Activated CD8-positive, alpha-beta memory T cell treated with anti-CD3 and anti-CD28 coated beads, Interleukin-2, amount 10 ng/mL, durations not matched to agents 7 days and 5 days (primary cell): ENCODE measurements at places on chromosomes 12 and 14.

GRCh38 chr14:105664691-105665090, 138.3 kb downstream of the TMEM121 start:
- no peak overlapping the region for H3K27ac ChIP-seq
- H3K27me3 ChIP-seq: no peaks in the 10 kb centered on the region

GRCh38 chr12:128707488-128707887, 116.3 kb downstream of the SLC15A4 start:
- no peaks in the 10 kb centered on the region for H3K36me3 ChIP-seq
- H3K4me3 ChIP-seq: no peak overlapping the region
- no peaks in the 10 kb centered on the region for H3K27me3 ChIP-seq
- no peak overlapping the region for H3K27ac ChIP-seq
- no peak for DNase-seq
- no peaks in the 10 kb centered on the region for H3K4me1 ChIP-seq

DNA sequence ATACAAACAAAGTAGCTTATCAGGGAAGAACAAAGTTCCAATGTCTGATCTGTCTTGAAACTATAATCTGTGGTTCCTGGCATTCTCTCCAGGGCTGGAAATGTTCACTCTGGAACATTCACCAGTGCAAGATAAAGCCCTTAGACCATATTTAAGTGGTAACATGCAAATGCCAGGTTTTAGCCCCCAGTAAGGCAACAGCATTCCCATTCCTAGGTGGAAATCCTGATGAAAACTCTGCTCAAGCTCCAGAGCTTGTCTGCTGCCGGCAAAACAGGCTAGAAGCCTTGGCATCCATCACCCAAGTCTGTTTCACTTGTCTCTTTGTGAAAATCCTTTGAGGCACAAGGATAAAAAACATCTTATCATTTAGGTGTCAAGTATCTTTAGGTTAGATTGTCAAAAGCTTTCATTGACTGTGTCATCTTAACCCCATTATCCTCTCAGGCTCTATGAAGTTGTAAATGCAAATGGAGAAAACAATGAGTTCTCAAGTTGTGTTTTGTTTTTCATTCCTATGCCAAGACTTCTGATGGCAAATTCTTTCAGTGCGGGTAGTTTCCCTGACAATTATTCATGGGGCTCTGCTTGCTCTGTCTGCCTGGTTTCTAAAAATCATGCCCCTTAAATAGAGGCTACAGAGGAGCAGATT, 344.7 kb downstream of the NELL2 start:
- no peak for DNase-seq
- no peak overlapping the region for H3K27ac ChIP-seq
- H3K27me3 ChIP-seq: no peaks in the 10 kb centered on the region
- H3K4me3 ChIP-seq: no peak overlapping the region

GRCh38 chr12:55996201-55996714, 818 bp upstream of the SUOX start:
- H3K27ac ChIP-seq: peak overlapping the region; percentile 48
- no peaks in the 10 kb centered on the region for H3K27me3 ChIP-seq
- H3K4me1 ChIP-seq: peaks cover 37% of the 10 kb centered on the region
- peaks cover 14% of the 10 kb centered on the region for H3K36me3 ChIP-seq

DNA sequence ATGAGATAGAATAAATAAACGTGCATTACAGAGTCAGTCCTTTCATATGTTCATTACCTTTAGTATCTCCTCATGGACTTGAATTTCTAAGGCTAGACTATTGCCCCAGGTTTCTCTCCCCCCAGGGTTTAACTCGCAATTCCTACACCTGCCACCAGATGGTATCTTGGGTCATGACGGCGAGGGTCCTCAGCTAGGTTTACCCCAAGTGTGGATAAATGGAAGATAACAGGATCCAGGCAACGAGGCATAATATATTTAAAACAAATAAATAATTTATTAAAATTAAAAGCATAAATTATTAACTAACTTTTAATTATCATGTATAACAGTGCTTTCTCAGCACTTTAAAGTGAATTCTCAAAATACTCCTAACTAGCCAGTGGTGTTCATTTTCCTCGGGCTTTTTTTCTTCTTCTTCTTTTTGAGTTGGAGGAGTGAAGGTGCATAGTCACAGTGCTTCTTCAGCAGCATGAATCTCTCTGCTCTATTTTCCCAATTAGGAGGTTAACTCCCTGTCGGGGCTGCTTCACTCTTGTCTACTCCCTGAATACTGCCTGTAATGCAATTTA, 243.5 kb upstream of the CAND1 start:
- no peaks in the 10 kb centered on the region for H3K36me3 ChIP-seq
- H3K27ac ChIP-seq: no peak overlapping the region
- H3K4me3 ChIP-seq: no peak overlapping the region
- no peak for DNase-seq
- H3K4me1 ChIP-seq: no peaks in the 10 kb centered on the region

- H3K27ac ChIP-seq: no peak overlapping the region
- no peak overlapping the region for H3K4me3 ChIP-seq
- peaks cover 7% of the 10 kb centered on the region for H3K36me3 ChIP-seq
- no peak for DNase-seq
- H3K4me1 ChIP-seq: peaks cover 2% of the 10 kb centered on the region
- H3K27me3 ChIP-seq: no peaks in the 10 kb centered on the region
These were observed 155.8 kb downstream of the NELL2 start for GRCh38 chr12:44720265-44720664.

GRCh38 chr12:131378176-131378842, 332.6 kb upstream of the SFSWAP start:
- no peak overlapping the region for H3K27ac ChIP-seq
- H3K4me3 ChIP-seq: no peak overlapping the region
- H3K36me3 ChIP-seq: no peaks in the 10 kb centered on the region
- H3K27me3 ChIP-seq: no peaks in the 10 kb centered on the region

- peaks cover 14% of the 10 kb centered on the region for H3K4me1 ChIP-seq
- peaks cover 2% of the 10 kb centered on the region for H3K36me3 ChIP-seq
- H3K27ac ChIP-seq: no peak overlapping the region
- no peaks in the 10 kb centered on the region for H3K27me3 ChIP-seq
These were observed 19.4 kb downstream of the RALGAPA1 start for GRCh38 chr14:35789651-35790050.

GRCh38 chr14:49206828-49207227, 379.4 kb downstream of the RPS29 start:
- no peaks in the 10 kb centered on the region for H3K4me1 ChIP-seq
- no peak overlapping the region for H3K4me3 ChIP-seq
- no peaks in the 10 kb centered on the region for H3K27me3 ChIP-seq
- no peaks in the 10 kb centered on the region for H3K36me3 ChIP-seq
- H3K27ac ChIP-seq: no peak overlapping the region
- no peak for DNase-seq

DNA sequence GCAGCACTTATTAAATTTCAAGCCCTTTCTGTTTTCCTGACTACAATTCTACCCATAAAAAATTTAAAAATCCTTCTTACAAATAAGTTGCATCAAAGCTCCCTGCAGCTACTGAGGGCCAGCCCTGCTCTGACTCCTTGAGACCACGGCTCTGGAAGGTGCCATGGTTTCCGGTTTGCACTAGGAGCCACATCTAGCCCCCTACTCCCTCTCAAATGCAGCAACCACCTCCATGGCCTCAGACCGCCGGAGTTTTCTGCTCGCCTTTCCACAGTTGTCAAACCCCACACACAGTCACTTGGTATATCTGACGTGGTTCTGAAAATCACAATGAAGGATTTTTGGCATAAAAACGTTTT, 30.1 kb downstream of the P2RX4 start:
- H3K36me3 ChIP-seq: peaks cover 23% of the 10 kb centered on the region
- H3K27me3 ChIP-seq: no peaks in the 10 kb centered on the region
- H3K4me1 ChIP-seq: peaks cover 40% of the 10 kb centered on the region
- peak overlapping the region; percentile 61 for H3K4me3 ChIP-seq

GRCh38 chr12:618605-619004, 44.6 kb downstream of the NINJ2 start:
- peaks cover 49% of the 10 kb centered on the region for H3K4me1 ChIP-seq
- H3K4me3 ChIP-seq: no peak overlapping the region
- H3K27me3 ChIP-seq: no peaks in the 10 kb centered on the region
- no peaks in the 10 kb centered on the region for H3K36me3 ChIP-seq
- peak overlapping the region; percentile 68 for H3K27ac ChIP-seq

DNA sequence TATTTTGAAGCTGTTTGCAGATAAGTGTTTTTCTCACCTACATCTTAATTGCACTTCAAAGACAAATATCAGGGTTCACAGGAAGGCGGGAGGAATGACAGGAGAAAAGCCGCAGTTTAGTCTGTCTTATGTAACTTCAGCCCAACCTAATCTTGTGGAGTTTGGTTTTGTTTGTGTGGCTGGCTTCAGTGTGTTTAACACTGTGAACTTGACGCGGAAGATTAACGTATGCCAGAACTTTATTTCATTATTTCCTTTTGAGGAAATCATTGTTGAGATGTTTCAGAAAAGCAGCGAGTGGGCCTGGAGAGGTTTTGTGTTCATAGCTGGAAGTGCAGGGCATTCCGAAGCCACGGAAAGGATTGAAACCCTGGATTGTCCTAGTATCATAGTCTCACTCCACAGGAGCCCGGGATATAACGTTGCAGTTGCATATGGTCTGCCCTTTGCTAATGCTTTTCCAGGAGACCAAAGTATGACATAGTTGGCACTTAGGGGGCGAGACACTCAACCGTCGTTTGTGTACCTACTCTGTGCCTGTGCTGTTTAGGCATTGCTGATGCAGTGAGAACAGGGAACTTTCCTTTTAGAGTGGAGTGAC, 2.0 kb downstream of the PELI2 start:
- peaks cover 26% of the 10 kb centered on the region for H3K4me1 ChIP-seq
- H3K36me3 ChIP-seq: peaks cover 1% of the 10 kb centered on the region
- H3K27me3 ChIP-seq: peaks cover 53% of the 10 kb centered on the region
- DNase-seq: no peak
- no peak overlapping the region for H3K27ac ChIP-seq

DNA sequence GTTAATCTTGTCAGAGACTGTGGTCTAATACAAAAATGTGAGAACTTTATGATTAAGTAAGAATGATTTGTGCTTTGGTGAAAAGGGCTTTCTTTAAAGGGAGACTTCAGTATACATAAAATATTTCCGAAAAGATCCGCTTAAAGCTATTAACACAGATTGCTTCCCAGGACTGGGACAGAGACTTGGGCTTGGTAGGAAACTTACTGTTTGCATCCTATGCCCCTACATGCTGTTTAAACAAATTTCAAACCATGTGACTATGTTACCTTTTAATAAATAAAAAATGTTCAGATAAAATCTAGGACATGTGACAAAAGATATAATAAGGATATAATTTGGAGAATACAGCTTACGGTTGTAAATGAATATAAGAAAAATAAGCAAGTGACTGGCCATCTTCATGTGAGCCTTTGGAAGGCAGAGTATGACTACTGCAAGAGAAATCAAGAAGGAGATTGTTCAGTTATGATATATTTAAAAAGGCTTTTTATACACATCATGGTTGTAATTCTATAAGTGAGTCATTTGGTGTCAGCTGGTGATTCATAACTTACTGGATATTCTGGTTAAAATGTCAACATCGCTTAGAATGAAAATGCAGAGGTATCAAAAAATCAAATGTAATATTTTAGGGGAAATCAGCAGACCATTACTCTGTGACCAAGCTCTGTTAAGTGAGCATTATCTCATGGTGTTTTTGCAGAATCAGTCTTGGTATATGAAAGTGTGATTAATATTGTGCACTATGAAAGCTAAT, 234.7 kb upstream of the E2F7 start:
- H3K4me3 ChIP-seq: no peak overlapping the region
- no peaks in the 10 kb centered on the region for H3K4me1 ChIP-seq
- H3K27ac ChIP-seq: no peak overlapping the region
- H3K36me3 ChIP-seq: no peaks in the 10 kb centered on the region
- no peaks in the 10 kb centered on the region for H3K27me3 ChIP-seq
- no peak for DNase-seq

DNA sequence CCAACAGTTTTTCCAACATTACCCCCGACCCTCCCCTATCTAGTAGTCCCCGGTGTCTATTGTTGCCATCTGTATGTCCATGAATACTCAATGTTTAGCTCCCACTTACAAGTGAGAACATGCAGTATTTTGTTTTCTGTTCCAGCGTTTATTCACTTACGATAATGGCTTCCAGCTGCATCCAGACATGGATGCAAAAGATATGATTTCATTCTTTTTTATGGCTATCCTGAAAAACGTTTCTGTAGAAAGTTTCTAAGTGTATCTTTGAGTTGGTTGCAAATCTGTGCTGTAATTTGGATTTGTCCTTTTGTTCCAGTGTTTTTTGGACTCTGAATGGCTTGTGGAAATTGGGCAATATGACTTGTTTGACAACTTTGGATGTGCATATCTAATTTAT, 11.7 kb downstream of the SP1 start:
- no peak for DNase-seq
- no peaks in the 10 kb centered on the region for H3K27me3 ChIP-seq

GRCh38 chr12:56628671-56629458, 1.3 kb downstream of the BAZ2A start:
- peaks cover 73% of the 10 kb centered on the region for H3K4me1 ChIP-seq
- H3K36me3 ChIP-seq: peaks cover 28% of the 10 kb centered on the region
- H3K27me3 ChIP-seq: no peaks in the 10 kb centered on the region
- DNase-seq: peak; percentile 86

DNA sequence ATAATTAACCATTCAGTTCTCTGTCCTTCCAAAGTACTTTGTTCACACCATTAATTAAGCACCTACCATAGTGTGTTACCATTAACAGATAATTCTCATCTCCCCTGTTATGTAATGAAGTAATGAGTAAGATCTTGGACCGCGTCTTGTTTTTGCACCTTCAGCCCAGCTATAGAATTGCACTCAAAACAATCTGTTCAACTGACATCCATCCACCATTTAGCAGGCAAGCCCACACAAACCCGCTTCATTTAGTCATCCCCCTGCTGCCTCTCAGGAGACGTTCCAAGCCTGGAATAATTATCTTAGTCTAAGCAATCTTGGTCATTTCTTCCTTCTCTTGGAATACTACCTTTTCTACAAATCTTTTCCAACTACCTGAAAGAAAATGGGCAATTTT, 74.4 kb downstream of the DUSP16 start:
- DNase-seq: no peak
- no peak overlapping the region for H3K4me3 ChIP-seq
- H3K4me1 ChIP-seq: peaks cover 38% of the 10 kb centered on the region
- H3K36me3 ChIP-seq: peaks cover 44% of the 10 kb centered on the region
- H3K27me3 ChIP-seq: no peaks in the 10 kb centered on the region
- H3K27ac ChIP-seq: peak overlapping the region; percentile 31

- no peaks in the 10 kb centered on the region for H3K4me1 ChIP-seq
- H3K36me3 ChIP-seq: no peaks in the 10 kb centered on the region
- H3K27ac ChIP-seq: no peak overlapping the region
- no peak for DNase-seq
- H3K4me3 ChIP-seq: no peak overlapping the region
These were observed 806 bp downstream of the LTBR start for GRCh38 chr12:6384499-6385436.

GRCh38 chr14:88592031-88592430, 29.2 kb downstream of the ZC3H14 start:
- no peak for DNase-seq
- H3K27me3 ChIP-seq: no peaks in the 10 kb centered on the region
- H3K27ac ChIP-seq: no peak overlapping the region
- H3K4me1 ChIP-seq: peaks cover 2% of the 10 kb centered on the region

DNA sequence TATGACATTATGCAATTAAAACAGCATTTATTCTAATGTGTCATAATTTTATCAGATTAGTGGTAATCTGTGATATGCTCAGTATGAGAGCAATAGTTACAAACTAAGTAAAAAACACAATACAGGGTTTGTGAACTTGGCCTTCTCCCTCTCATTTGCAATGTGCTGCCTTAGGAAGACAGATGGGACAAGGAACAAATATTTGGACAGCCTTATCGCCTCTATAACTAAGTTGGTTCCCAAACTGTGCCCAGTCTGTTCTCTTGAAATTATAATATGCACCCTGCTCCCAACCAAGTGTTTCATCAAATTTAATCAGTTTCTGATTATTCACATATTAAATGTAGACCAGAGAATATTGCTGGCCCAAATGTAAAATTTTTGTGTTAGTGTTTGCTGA, 22.7 kb downstream of the MGST1 start:
- no peak overlapping the region for H3K27ac ChIP-seq
- H3K27me3 ChIP-seq: no peaks in the 10 kb centered on the region
- H3K36me3 ChIP-seq: no peaks in the 10 kb centered on the region
- DNase-seq: no peak
